Kidney tubule cell (primary cell): ENCODE measurements at places on chromosomes 3 and 15.

DNA sequence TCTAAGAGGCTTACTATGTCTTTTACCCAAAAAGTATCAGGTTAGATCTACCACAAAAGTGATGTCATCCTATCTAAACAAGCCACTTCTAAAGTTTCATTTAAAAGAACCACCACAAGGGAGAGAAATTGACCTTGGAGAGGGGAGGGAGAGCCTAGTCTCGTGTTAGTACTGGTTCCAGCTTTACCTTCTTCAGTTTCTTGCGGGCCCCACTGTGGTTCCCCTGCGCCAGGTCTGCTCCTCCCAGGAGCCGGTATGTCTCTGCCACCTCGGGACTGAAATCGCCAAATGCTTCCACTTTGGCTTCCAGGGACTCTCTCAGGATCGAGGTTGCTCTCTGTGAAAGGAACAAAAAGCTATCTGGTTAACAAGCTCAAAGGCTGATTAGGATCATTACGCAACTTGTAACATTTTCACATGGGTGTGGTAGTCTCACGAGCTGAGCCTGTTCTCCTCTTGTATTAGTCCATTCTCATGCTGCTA, 51.1 kb downstream of the SYNM start:
- no peak for DNase-seq

- DNase-seq = no peak
These were observed 14.5 kb downstream of the HCN4 start for GRCh38 chr15:73354241-73354640.

DNA sequence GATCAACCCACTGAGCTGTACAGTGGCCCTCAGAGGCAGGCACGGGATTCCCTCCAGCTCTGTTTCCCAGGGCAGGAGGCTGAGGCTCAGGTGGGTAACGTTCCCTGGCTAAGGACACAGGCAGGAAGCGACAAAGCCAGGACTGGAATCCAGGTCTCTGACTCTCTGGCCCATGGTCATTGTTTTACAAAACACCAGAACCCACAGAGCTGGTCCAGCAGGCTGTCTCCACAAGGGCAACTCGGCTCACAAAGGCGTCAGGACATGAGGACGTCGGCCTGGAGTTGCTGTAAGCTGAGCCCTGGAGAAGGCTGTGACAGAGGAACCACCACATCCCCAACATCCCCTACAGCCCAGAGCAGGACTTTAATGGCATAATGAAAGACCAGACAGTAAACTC, 30.7 kb downstream of the NUP210 start:
- DNase-seq = no peak

GRCh38 chr3:190826018-190826417, 36.5 kb downstream of the GMNC start:
- peak; percentile 79 for DNase-seq

DNA sequence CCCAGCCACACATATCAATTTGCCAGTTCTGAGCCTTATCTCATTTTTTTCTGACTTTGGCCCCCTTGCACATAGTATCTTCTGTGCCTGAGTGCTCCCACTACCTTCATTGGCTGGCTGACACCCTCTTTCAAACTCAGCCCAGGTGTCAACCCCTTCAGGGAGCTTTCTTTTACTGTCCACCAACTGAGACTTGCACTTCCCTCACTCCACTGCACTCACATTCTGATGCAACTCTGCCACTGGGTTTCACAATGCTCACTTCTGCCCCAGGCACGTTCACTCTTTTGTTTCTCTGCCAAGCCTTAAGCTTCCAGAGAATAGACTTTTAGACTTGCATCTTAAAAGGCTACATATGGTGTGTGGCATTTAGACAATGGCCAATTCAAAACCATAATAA, 101.5 kb upstream of the CBLB start:
- DNase-seq = peak; percentile 16

GRCh38 chr3:172685331-172686214, 25.3 kb downstream of the NCEH1 start:
- peak; percentile 52 for DNase-seq

GRCh38 chr3:129827765-129828164, 65.7 kb downstream of the TMCC1 start:
- DNase-seq = no peak

DNA sequence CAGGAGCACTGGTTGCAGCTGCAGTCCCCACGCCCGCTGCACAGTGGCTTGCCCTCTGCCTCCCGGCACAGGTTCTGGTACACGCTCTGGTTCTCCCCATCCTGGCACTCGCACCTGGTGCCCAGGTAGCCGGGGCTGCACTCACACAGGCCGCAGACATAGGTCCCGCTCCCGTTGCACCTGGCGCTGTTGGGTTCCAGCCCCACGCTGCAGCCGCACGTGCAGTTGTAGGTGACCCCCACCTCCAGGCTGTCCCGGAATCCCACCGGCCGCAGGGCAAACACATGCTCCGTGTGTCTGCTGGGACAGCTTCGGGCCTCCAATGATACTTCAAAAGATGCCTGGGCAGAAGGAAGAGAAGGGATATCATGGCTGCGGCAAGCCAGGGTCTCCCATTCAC, 66.2 kb downstream of the UMPS start:
- no peak for DNase-seq

DNA sequence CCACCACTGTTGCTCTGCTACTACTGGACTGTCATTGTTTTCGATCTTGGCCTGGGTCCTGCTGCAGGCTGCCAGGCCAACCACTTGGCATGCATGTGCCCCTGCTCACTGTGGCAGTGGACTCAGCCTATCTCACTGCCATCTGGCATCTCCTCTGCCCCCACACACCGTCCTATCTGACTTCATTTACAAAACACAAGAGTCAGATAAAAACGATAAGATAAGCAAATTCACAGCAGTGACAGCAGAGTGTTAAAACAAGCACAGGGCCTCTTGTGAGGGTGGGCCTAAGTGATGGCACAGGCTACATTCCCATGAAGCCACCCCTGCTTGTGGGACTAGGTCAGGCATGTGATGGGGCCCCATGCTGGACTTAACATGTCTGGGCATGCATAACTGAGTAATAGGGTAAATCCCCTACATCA, 68.1 kb downstream of the CRYGS start:
- no peak for DNase-seq

DNA sequence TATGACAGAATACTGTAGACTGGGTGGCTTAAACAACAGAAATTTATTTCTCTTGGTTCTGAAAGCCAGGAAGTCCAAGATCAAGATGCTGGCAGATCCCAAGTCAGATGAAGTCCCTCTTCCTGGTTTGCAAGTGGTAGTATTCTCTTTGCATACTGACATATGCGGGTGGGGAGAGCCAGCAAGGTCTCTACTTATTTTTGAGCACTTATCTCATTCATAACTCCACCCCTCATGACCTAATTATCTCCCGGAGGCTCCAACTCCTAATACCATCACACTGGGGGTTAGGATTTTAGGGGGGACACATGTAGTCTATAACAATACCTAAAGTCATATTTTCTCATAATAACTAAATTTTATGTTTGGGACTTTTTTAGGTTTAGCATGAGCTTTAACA, 65.3 kb downstream of the BLM start:
- no peak for DNase-seq

GRCh38 chr3:177642042-177642803, 444.9 kb upstream of the TBL1XR1 start:
- DNase-seq = peak; percentile 36

DNA sequence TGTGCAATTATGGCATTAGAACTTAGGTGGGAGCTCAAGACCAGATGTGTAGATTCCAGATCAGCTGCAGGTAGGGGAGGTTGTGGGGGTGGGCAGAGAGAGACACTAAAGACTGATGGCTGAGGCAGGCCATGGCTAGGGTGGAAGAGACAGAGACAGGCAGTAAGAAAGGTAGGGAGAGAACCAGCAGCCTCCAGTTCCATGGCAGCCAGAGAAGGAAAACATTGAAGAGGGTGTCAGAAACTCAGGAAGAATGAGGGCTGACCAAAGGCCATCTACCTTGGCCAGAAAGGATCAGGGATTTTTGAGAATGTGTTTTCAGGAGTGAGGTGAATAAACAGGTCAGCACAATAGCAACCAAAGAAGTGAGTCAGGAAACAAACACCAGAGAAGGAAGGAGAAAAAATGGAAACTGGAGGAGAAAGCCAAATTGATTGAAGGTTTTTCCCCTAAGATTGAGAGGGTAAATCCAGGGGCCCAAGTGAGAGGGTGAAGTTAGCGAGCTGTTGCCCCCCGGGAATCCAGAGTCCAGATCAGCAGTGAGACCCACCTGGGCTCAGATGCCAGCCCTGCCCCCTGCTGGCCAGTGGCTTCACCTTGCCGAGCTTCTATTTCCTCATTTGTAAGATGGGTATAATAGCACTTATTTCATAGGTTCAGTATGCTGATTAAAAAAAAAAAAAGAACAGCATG, 41.0 kb downstream of the ABHD2 start:
- DNase-seq = peak; percentile 56

- DNase-seq = no peak
These were observed 138.4 kb downstream of the TNIK start for GRCh38 chr3:171321559-171322360.

- no peak for DNase-seq
These were observed 48.4 kb upstream of the LIMD1 start for GRCh38 chr3:45546126-45546620.

DNA sequence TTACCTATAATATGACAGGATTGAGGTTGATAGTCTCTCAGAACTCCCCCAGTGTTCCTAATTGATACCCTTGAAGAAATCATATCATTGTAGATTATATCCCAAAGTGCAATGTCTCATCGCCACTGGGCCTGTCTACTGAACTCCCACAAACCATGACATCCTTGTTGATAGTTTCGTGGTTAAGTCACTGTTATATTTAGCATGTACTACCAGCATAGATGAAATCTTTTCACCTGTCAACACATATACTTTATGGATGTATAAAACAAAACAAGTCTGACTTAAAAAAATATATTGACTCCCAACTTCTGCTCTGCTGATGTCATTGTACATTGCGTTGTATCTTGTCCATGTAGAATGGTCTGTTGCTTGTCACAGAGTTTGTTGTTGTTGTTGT, 128.1 kb downstream of the IQCH start:
- DNase-seq = no peak

GRCh38 chr15:51077221-51078153, 17.2 kb downstream of the TNFAIP8L3 start:
- DNase-seq = no peak

GRCh38 chr3:180700941-180701340, 21.7 kb upstream of the CCDC39 start:
- DNase-seq = no peak

DNA sequence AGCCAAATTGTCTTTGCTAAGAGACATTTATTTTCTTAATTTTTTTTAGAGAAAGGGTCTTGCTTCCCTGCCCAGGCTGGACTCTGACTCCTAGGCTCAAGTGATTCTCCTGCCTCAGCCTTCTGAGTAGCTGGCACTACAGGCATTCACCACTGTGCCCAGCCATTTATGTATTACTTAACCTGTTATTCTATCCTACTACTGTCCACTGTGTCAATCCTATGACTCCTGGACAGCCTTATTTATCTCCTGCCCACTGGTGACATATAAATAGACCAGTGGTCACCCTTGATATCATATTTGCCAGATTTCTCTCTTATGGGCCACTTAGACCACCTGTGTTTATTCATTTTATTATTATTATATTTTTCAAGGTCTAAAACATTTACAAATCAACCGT, 161.4 kb downstream of the ROBO1 start:
- no peak for DNase-seq

DNA sequence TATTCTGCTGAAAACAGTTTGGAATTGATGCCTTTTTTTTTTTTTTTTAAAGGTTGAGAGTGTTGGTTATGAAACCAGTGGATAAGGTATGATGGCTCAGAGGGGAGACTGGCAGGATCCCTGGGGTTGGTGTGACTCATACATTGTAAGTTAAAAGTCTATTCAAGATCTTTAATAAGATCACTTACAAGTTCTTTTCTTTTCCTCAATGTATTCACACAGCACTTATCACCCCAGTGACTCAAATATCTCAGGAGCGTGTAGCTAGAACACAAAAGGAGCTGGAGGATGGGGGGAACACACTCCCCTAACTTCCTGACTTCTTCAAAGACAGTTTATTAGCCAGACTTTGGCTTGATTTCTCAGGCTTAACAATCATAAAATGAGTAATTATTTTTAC, 285.3 kb downstream of the SV2B start:
- DNase-seq = peak; percentile 93

- peak; percentile 69 for DNase-seq
These were observed 27.5 kb downstream of the POLG start for GRCh38 chr15:89307046-89307587.

DNA sequence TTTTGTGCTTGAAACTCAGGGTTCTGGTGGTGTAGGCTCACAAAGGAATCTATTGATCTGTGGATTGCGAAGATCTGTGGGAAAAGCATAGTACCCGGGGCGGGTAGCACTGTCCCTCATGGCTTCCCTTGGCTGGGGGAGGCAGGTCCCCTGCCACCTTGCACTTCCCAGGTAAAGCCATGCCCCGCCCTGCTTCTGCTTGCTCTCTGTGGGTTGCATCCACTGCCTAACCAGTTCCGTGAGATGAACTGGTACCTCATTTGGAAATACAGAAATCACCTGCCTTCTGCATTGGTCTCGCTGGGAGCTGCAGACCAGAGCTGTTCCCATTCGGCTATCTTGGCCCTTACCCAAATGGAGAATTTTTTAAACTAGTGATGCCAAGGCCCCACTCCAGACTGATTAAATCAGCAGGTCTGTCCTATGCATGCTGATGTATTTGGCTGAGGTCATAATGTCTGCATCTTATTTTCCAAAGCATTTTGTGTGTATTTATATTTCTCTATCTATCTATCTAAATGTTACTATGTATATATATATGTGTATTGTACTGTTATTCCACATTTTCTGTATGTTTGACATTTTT, 65.5 kb upstream of the SLC7A14 start:
- no peak for DNase-seq

- no peak for DNase-seq
These were observed 30.1 kb downstream of the PXYLP1 start for GRCh38 chr3:141261472-141262307.

GRCh38 chr3:169144731-169145130, 518.8 kb downstream of the MECOM start:
- peak; percentile 45 for DNase-seq

DNA sequence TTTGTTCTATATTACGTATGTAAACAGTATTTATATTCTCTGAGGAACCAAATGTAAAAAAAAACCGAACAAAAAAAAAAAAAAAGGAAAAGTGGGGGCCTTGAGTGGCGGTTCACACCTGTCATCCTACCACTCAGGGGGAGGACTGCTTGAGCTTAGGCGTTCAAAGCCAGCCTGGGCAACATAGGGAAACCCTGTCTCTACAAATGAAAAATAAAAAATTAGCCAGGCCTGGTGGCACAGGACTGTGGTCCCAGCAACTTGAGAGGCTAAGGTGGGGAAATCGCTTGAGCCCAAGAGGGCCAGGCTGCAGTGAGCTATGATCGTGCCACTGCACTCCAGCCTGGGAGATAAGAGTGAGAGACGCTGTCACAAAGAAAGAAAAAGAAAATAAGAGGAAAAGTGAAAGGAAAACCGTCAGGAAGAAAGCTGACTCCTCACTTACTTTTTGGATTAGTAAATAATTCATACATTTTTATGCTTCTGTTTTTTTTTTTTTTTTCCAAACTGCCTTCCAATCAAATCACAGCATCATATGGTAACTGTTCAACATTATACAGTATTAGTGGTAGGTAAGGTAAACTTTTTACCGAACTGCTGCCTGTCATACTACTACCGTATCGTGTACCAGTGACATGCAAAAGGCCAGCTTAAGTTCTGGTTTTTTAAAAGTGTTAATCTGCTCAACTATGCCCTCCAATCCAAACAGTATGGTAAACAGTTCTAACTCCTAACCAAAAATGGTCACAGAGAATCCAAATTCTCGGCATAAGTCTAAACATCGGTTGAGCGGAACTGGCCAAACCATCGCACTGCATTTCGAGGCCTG, 1.2 kb downstream of the PHC3 start:
- DNase-seq = peak; percentile 33

- no peak for DNase-seq
These were observed 668.3 kb upstream of the ZNF385D start for GRCh38 chr3:22419261-22419660.
